ENCODE measurements at places on chromosomes 6 and 20.

GRCh38 chr6:18099511-18099910, 23.0 kb downstream of the NHLRC1 start:
- no peak overlapping the region for H3K27ac ChIP-seq
- DNase-seq: no peak
- H3K27me3 ChIP-seq: peaks cover 3% of the 10 kb centered on the region

GRCh38 chr6:69063401-69063800, 428.3 kb downstream of the ADGRB3 start:
- H3K27me3 ChIP-seq: no peaks in the 10 kb centered on the region
- peaks cover 2% of the 10 kb centered on the region for H3K4me1 ChIP-seq
- no peak for DNase-seq
- no peaks in the 10 kb centered on the region for H3K36me3 ChIP-seq
- no peak overlapping the region for H3K27ac ChIP-seq
- H3K4me3 ChIP-seq: no peak overlapping the region

- no peak overlapping the region for H3K27ac ChIP-seq
- H3K4me3 ChIP-seq: no peak overlapping the region
- peaks cover 1% of the 10 kb centered on the region for H3K36me3 ChIP-seq
- DNase-seq: no peak
- no peaks in the 10 kb centered on the region for H3K27me3 ChIP-seq
- H3K4me1 ChIP-seq: peaks cover 19% of the 10 kb centered on the region
Measured at GRCh38 chr20:6783752-6784151, 16.3 kb downstream of the BMP2 start.

DNA sequence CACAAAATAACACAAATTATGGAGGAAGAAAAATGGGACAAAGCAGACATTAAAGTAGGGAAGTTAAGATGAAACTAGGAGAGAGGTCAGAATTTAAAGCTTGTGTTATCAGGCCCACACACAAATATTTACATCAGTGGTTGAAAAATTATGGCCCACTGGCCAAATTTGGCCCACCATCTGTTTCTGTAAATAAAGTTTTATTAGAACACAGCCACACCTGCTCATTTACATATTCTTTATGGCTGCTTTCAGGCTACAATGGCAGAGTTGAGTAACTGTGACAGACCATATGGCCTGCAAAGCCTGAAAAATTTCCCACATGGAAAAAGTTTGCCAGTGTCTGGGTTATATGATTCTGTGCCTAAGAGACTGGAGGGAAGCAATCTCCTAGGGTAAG, 49.0 kb downstream of the SLC22A23 start:
- H3K36me3 ChIP-seq: peaks cover 14% of the 10 kb centered on the region
- H3K4me3 ChIP-seq: no peak overlapping the region
- peaks cover 31% of the 10 kb centered on the region for H3K4me1 ChIP-seq
- H3K27ac ChIP-seq: no peak overlapping the region

DNA sequence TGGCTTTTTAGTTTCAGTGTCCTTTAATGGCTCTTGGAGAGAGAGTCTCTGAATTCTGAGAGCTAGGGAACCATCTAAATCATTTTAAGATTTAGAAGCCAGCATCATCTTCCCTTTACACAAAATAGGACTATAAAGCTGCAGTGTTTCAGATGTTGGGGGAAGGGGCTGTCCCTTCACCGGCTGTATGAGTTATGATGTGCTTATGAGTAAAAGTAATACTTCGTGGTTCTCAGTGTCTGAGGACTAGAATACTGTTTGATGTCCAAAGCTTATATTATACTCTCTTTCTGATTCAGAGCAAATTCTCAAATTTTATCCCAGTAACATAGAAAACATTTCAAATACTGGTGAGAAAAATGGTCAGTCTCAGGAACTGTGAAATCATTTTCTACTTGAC, 63.5 kb upstream of the FAM8A1 start:
- no peak for DNase-seq
- H3K4me3 ChIP-seq: no peak overlapping the region
- peaks cover 25% of the 10 kb centered on the region for H3K36me3 ChIP-seq

DNA sequence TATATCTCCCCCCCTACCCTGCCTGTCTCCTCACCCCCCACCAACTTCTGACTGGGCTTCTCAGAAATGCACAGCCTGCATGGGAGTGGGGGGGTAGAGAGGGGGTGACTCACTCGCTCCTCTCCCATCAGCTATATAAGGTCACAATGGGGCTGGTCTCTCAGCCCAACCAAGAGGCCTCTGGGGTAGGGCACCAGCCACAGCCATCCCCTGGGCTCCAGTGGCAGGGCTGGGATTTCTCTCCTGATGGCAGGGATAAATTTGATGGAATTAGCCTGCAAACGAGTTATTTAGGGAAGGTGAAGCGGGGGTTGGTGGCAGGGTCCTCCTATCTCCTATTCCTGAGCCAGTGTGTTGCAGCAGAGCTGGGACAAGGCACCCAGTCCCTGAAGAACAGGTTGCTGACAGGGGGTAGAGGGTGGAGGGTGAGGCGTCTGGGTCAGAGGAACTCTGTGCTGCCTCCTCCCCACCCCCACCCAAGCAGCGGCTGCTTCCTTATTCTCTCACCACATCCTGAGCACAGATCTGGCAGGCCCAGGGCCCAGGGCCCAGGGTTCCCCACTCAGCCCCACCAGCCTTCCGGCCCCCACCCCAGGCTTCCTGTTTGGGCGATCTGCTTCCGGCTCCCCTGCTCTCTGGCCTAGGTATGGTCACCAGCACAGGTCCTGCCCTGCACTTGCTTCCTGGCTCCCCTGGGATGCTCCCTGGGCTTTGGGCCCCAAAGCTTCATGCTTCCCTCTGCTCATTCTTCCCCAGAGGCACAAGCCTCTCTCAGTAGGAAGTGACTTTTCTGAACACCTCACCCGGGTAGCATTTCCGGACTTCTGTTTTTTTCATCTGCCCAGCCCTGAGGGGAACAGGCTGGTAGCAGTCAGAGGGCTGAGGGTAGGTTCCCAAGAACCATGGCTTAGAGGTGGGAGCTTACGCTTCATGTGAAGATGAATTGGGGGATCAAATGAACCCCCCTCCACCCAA, 4.0 kb downstream of the PPP1R18 start:
- no peaks in the 10 kb centered on the region for H3K27me3 ChIP-seq
- peaks cover 2% of the 10 kb centered on the region for H3K36me3 ChIP-seq
- H3K4me3 ChIP-seq: peak overlapping the region; percentile 67
- H3K4me1 ChIP-seq: peaks cover 59% of the 10 kb centered on the region
- peak overlapping the region; percentile 90 for H3K27ac ChIP-seq

DNA sequence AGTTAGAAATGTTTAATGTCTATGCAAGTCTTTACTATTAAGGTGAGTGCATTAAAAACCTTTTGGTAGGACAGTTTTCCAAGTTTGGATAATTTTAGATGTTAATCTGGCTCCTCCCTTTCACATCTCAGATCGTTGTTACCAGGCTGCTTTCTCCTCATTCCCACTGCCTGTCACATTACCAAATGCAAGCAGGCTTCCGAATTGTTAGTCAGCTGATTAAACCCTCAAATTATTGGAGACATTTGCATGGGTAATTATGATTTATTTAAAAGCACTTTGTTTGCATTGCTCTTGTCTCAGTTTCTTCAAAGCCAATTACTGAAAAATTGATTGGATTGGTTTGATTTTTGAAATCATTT, 816.5 kb downstream of the KIF16B start:
- no peaks in the 10 kb centered on the region for H3K36me3 ChIP-seq
- no peak overlapping the region for H3K4me3 ChIP-seq
- H3K4me1 ChIP-seq: peaks cover 15% of the 10 kb centered on the region
- H3K27ac ChIP-seq: no peak overlapping the region
- DNase-seq: no peak
- no peaks in the 10 kb centered on the region for H3K27me3 ChIP-seq

DNA sequence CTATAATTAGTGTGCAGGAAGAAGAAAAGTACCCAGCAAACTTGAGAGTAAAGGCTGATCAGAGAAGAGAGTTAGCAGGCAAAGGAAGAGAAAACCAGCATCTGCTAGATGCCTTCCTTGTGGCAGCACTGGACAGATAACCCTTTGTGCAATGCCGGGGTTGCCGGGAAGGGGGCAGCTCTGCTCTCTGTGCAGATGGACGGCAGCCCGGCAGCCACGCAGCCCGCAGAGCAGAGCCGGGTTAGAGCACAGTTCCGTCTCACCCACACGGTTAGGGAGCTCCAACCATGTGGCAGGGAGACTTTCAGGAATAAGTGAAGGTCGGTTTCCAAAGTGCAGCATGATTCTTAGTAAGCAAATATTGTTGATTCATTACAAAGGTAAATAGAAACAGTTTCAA, 80.0 kb upstream of the RPS6KA2 start:
- no peaks in the 10 kb centered on the region for H3K36me3 ChIP-seq
- no peak for DNase-seq
- H3K27ac ChIP-seq: no peak overlapping the region

DNA sequence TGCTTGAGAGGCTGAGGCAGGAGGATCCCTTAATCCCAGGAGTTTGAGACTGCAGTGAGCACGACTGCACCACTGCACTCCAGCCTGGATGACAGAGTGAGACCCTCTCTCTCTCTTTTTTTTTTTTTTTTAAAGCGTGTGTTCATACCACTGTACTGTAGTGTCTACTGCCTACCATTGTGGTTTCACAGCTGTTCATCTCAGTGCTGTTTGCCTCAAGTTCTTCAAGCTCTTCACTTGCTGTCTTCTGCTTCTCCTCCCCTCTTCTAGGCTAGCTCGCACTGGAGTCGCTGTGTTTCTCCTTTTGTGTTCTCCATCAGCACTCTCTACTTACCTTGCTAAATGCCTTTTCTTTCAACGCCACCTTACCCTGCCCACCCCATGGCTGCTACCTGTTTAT, 7.4 kb downstream of the FOXO3 start:
- H3K4me1 ChIP-seq: peaks cover 34% of the 10 kb centered on the region
- no peak overlapping the region for H3K4me3 ChIP-seq
- no peak overlapping the region for H3K27ac ChIP-seq
- peaks cover 37% of the 10 kb centered on the region for H3K36me3 ChIP-seq
- H3K27me3 ChIP-seq: peaks cover 3% of the 10 kb centered on the region

- H3K4me3 ChIP-seq: no peak overlapping the region
- no peak for DNase-seq
- H3K27me3 ChIP-seq: no peaks in the 10 kb centered on the region
- H3K4me1 ChIP-seq: no peaks in the 10 kb centered on the region
Measured at GRCh38 chr6:99189823-99190721, 159.4 kb downstream of the FAXC start.

GRCh38 chr6:28490205-28490890, 25.2 kb downstream of the GPX6 start:
- H3K27ac ChIP-seq: peak overlapping the region; percentile 92
- peaks cover 2% of the 10 kb centered on the region for H3K36me3 ChIP-seq
- peaks cover 29% of the 10 kb centered on the region for H3K4me1 ChIP-seq

DNA sequence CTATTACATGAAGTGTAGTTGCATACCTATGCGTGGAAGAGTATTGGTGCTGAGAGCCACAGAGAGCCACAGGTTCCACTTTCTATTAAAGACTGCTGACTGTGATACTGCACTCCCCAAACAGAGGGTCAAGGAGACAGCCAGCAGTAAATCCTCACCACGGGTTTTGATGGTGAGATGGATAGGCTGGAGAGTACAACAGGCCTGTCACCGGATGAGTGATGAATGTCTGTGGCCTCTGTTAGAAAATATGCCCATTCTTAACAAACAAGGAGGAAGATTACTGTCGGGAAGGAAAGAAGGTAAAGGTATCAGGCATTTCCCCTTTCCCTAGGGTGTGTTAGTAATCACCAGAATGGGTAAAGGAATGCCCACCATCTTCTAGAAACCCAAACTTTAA, 286.5 kb downstream of the ALDH8A1 start:
- H3K4me1 ChIP-seq: peaks cover 3% of the 10 kb centered on the region
- H3K27me3 ChIP-seq: no peaks in the 10 kb centered on the region
- H3K27ac ChIP-seq: no peak overlapping the region
- no peaks in the 10 kb centered on the region for H3K36me3 ChIP-seq

GRCh38 chr20:2763186-2763585, 37.2 kb downstream of the CPXM1 start:
- peaks cover 25% of the 10 kb centered on the region for H3K27me3 ChIP-seq
- H3K27ac ChIP-seq: no peak overlapping the region
- DNase-seq: no peak
- peaks cover 13% of the 10 kb centered on the region for H3K4me1 ChIP-seq

- no peak for DNase-seq
- H3K27ac ChIP-seq: no peak overlapping the region
- H3K27me3 ChIP-seq: no peaks in the 10 kb centered on the region
- no peaks in the 10 kb centered on the region for H3K4me1 ChIP-seq
Measured at GRCh38 chr6:142476452-142476851, 174.6 kb downstream of the ADGRG6 start.

Measured in mesothelial cell of epicardium (in vitro differentiated cells).